ENCODE measurements at places on chromosomes 1 and 21.

- no peak for DNase-seq
These were observed 3.3 kb downstream of the NCMAP start for GRCh38 chr1:24558902-24559791.

- peak; percentile 17 for DNase-seq
These were observed 16.8 kb downstream of the LGR6 start for GRCh38 chr1:202210385-202210784.

- DNase-seq = peak; percentile 6
These were observed 43.2 kb downstream of the CNN3 start for GRCh38 chr1:94883691-94884090.

GRCh38 chr1:152034654-152035538 is 1.9 kb downstream of the S100A11 start:
- DNase-seq = peak; percentile 47

DNA sequence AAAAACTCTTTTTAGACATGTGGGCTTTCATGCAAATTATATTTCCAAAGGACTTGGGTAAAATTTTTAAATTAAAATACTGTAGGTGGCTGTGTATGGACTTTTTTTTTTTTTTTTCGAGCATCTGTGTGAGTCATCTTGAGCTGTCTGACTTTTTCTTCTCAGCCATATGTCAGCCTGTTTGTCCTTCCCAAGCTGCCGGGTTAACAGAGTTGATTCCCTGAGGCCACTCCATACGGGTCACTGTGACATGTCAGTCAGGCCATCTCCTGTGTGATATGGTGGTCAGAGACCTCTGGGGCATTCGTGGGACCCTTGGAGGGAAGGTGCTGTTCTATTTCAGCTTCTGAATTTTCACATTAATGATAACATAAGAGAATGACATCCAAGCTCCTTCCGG is 148.3 kb downstream of the KCNJ6 start:
- no peak for DNase-seq

DNA sequence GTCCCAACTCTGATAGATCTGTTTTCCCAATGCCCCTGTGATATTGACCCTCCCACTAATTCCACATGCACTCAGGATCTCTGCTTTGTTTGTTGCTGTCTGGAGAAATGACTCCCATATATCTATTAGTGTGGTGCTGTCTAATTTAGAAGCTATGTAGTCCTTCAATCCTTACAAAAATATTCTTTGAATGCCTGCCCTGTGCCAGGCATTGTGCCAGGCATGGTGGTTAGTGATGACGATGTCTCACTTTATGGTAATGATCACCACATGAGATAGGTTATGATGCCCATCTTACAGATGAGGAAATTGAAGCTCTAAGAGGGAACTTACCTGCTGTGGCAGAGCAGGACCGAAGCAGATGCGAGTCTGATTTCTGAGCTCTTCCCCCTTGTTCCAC is 12.9 kb downstream of the MYOG start:
- DNase-seq = no peak

GRCh38 chr21:34928637-34929036 is 120.5 kb downstream of the RUNX1 start:
- DNase-seq = no peak

DNA sequence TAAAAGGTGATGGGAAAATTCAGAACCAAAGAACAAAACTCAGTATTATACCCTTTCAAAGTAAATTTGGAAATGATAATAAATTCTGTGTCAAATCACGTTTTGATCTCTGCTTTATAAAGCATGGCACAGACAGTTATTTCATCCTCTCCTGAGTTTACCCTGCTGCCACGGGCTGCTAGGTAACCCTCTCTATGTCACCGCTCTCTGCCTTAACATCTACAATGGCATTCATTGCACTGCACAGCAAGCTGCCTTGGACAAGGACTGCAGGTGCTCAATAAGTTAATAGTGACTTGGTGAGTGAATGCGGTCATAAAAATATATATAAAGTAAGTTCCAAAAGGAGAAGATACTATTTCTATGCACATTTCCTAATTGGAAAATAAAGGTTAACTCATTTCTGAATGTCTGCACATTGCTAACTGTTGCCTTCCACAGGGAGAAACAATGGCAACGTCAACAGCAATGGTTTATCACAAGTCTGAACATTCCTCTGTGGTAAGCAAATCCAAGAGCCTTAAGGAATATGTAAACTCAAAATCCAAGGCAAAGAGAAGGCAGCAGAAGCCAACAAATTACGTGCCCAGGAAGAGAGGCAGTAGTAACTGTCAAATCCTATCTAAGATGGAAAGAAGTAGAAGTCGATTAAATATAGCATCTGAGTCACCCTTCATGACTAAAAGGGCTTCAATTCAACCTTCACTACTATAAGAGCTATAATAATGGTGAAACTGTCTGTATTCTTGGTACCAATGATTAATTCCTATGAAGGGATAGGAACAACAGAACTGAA is 19.4 kb downstream of the FYB2 start:
- no peak for DNase-seq

DNA sequence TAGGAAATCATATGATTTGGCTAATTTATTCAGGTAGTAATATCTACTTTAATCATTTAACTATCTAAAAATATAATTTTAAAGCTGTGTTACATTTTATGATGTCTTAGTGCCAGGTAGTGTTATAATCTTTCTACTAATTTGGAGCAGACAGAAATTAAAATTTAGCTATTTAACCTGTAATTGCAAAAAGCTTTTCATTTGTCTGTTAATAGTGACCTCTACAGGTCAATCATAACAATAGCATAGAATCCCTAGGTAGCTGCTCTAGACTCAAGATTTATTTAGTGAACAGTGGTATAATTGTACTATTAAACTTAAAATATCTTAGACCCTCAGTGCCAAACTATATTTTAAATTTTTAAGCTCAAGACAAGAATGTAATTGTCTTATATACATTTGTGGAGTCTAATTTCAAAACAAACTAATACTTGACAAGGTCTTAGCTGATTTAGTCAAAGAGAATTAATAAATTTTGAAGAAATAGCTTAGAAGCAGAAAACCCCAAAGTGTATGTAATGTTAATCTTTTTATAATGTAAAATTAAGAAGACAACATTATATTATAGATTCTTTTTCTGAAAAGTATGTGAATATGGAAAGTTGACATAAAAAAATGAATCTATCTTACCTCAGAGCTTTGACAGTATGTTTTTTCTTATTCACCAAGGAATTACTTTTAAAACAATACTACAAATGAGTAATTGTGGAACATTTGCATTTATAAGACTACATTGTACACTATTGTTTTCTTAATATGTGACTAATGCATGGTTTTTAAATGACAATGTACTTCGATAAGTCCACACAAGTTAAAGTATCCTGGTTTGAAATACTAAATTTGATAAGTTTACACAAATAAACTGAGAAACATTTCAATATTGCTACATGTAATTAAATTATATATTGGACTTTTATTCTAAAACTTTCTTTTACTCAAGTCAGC is 64.1 kb upstream of the RNPC3 start:
- DNase-seq = no peak
